ENCODE measurements at places on chromosomes 1 and 21.

- DNase-seq, result no peak
Observed at GRCh38 chr1:184827600-184828368, 73.1 kb upstream of the EDEM3 start.

- DNase-seq, result no peak
Observed at GRCh38 chr1:16178596-16179497, 23.0 kb upstream of the EPHA2 start.

DNA sequence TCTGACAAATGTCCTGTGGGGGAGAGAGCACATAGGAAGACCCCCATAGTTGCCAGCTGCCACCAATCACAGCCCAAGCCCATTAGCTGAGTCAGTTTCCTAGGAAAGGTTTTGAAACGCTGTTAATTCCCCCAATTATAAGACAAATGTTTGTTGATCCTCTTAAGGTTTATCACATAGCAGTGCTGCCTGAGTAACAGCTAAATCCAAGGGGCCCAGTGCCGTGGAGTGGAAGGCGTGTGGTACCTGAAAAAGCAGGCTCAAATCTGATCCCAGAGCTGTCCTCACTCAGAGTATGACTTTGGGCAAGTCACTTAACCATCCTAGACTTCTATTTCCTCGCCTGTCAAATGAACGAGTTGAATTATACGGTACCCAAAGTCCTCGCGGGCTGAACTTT lies 69.5 kb downstream of the GRIK3 start:
- DNase-seq, result no peak

- no peak for DNase-seq
Observed at GRCh38 chr1:226571893-226572292, 23.3 kb downstream of the STUM start.
